ENCODE measurements at places on chromosomes 12 and 14. TPM values are rescaled to one million over a fixed set of nuclear protein-coding genes. Genes with fewer than 3 reads are reported as not detected.

Gene ANO2
- 3.5 TPM for polyA plus RNA-seq

Gene ASCL1
- not detected for polyA plus RNA-seq

Gene KRT82
- not detected for polyA plus RNA-seq

Gene RPS29
- 1,650 TPM for polyA plus RNA-seq

Gene CD163
- 28.0 TPM for polyA plus RNA-seq

Gene SGPP1
- 26.6 TPM for polyA plus RNA-seq

Gene NKX2-1
- not detected for polyA plus RNA-seq

Gene REP15
- polyA plus RNA-seq, result 2.8 TPM

Gene ENDOU
- 0.41 TPM for polyA plus RNA-seq

Gene SERPINA9
- not detected for polyA plus RNA-seq

Gene NRL
- polyA plus RNA-seq, result 0.59 TPM

Gene CLEC1B
- 1.8 TPM for polyA plus RNA-seq

Gene FSCB
- not detected for polyA plus RNA-seq

Gene MRPL42
- polyA plus RNA-seq, result 105 TPM

Gene ERGIC2
- polyA plus RNA-seq, result 141 TPM

Gene SYCP3
- polyA plus RNA-seq, result 0.21 TPM

Gene HDAC7
- 84.7 TPM for polyA plus RNA-seq

Gene TNFAIP2
- polyA plus RNA-seq, result 52.7 TPM

Gene WNT1
- polyA plus RNA-seq, result not detected

Gene ADGRD1
- polyA plus RNA-seq, result 19.0 TPM

Gene RDH5
- polyA plus RNA-seq, result 38.2 TPM

Gene BDKRB2
- 4.2 TPM for polyA plus RNA-seq

Gene KRT73
- not detected for polyA plus RNA-seq

Gene METAP2
- 119 TPM for polyA plus RNA-seq

Gene APOF
- polyA plus RNA-seq, result not detected

Gene C1RL
- 38.3 TPM for polyA plus RNA-seq

Gene RTN1
- polyA plus RNA-seq, result 6.5 TPM

Gene BDKRB1
- polyA plus RNA-seq, result 0.20 TPM

Gene CCDC198
- 183 TPM for polyA plus RNA-seq

Gene SLC25A47
- not detected for polyA plus RNA-seq

Gene AMHR2
- polyA plus RNA-seq, result 0.16 TPM

Gene OSGEP
- polyA plus RNA-seq, result 39.6 TPM

Gene AMN1
- 17.8 TPM for polyA plus RNA-seq

Gene SLC15A4
- polyA plus RNA-seq, result 25.0 TPM

Gene CLECL1
- polyA plus RNA-seq, result not detected
